ENCODE measurements at places on chromosomes 1 and 21. TPM values are rescaled to one million over a fixed set of nuclear protein-coding genes. Genes with fewer than 3 reads are reported as not detected.

DNA sequence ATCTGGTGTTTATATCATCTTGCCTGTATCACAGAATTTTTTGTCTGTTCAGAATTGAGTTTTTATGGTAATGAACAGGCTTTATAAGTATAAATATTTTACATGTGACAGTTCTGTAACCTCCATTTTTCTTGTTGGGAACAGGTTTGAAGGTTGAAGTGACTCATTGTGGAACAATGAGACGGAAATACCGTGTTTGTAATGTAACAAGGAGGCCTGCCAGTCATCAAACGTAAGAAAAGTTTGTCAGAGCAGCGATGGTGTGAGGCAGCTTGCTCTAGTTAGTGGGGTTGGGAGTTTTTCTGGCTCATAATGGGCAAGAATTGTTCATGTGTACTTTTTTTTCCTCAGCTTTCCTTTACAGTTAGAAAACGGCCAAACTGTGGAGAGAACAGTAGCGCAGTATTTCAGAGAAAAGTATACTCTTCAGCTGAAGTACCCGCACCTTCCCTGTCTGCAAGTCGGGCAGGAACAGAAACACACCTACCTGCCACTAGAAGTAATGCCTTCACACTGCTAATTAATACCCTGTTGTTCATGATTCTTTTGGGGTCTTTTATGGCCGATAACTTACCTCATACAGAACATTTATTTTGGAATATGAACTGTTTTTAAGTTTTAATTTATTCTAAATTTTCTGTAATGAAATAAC is 75.2 kb upstream of the TEKT2 start:
- peak; percentile 87 for ATAC-seq

DNA sequence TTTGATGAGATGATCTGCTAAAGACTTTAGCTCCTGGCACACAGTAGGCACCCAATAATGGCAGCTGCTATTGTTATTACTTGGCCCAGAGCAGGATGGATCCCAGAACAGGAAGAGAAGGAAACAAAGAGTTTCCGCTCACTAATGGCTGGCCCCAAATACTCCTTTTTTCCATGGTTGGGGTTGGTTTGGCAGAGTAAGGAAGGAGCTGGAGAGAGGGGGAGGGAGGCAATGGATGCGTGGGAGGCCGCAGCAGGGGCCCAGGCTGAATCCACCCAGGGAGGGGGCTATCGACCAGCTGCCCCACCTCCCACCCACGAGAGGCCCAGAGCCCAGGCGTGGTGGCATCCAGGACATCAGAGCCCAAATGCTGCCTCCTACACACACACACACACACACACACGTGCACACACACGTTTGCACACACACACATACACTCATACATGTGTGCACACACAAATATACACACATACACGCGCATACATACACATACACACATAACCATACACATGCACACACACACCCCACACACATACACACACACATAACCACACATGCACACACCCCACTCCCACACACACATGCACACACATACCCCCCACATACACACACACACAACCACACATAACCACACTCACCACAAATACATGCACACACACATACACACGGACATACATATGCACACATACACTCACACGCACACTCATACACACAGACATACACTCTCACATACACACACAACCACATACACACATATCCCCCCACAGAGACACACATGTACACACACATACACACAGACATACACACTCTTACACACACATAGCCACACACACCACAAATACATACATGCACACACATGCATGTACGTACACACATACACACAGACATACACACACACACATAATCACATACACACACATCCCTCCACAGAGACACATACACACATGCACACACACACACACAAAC is 25.2 kb downstream of the C1QB start:
- no peak for ATAC-seq

GRCh38 chr1:228343191-228343661 is 63.4 kb downstream of the TRIM11 start:
- no peak for ATAC-seq

- ATAC-seq: no peak
Observed at GRCh38 chr1:53473463-53473862, 14.3 kb downstream of the DMRTB1 start.

DNA sequence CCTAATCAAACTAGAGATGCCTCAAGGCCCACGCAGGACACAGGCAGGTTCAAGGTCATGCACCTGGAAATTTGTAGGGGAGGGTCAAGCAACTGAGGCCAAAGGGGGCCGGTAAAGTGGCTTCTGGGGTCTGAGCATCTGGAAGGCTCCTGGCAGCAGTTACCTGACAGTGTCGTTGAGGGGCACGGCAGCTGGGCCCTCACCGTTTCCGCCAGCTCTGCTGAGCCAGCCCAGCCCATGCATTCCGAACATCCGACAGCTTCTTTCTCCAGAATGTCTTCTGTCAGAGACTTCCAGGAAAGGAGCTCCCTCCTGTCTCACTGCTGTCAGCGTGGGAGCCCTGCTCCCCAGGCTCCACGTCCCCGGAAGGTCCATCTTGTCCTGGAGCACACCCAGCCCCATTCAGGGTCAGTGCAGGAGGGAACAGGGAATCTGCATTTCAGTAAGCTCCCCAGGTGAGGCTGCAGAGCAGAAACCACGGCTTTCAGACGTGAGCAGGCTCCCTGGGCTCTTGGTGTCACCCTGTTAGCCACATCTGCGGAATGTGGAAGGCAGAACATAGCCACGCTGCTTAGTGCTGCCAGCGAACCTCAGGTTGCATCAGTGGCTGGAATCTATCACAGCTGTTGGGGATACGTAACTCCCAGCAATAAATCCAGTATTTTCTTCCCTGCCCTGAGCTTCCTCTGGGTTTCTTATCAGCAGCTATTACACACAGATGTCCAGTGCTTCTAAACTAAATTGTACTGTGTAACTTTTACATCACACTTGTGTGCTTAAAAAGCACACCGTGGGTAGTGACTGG is 36.3 kb upstream of the FAM3B start:
- ATAC-seq: no peak

DNA sequence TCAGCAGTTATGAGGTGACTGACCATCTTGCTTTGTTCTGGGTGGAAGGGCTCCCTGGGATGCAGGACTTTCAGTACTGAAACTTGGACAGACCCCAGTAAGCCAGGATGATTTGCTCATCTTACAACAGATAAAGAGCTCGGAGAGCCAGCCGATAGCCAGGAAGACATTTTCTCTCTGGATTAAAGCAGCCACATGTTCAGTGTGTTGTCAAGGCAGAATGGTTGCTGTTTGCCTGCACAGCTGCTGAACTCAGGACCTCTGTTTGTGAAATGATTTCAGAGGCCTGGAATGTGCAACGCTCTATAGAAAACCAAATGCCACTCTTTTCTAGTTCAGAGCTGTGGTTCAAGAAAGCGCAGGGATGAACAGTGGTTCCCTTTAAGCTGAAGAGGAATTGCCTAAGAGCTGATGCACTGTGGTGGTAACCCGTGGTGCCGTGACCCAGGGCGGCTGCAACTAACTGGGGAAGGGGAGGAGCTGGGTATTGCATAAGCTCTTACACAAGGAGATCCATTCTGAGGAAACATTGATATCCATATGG is 40.7 kb downstream of the CASQ2 start:
- ATAC-seq: no peak

DNA sequence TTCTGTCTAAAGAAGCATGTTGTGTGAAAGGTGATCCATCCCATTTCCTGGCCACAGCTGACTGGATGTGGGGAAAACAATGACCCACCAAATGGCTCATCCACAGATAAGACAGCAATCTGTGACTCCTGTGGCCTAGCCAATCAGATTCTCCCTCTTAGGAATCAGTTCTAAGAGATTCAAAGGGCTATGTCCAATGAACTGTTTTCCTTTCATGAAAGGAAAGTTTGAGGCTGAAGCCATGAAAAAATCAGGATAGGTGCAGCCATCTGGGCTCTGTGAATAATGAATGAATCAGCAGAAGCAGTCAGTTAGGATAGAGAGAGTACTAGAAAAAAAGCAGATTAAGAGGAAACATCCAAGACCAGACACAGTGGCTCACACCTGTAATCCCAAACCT is 164.7 kb downstream of the NRIP1 start:
- ATAC-seq: no peak

DNA sequence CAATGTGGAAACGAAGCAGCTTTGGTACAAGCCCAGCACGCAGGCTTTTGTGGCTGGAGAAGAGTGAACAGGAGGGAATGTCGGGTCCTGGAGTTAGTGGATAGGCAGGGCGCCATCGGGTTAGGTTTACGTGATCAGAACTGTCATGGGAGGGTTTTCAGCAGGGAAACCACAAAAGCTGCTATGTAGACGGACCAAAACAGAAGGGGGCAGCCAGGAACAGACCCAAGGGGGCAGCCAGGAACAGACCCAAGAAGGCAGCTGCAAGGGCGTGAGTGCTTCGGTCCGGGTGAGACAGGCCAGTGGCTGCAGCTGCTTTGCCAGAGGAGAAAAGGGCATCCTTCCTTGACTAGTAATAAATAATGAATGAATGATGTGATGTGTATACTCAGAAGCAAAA is 77.5 kb upstream of the KIF1B start:
- ATAC-seq: no peak

DNA sequence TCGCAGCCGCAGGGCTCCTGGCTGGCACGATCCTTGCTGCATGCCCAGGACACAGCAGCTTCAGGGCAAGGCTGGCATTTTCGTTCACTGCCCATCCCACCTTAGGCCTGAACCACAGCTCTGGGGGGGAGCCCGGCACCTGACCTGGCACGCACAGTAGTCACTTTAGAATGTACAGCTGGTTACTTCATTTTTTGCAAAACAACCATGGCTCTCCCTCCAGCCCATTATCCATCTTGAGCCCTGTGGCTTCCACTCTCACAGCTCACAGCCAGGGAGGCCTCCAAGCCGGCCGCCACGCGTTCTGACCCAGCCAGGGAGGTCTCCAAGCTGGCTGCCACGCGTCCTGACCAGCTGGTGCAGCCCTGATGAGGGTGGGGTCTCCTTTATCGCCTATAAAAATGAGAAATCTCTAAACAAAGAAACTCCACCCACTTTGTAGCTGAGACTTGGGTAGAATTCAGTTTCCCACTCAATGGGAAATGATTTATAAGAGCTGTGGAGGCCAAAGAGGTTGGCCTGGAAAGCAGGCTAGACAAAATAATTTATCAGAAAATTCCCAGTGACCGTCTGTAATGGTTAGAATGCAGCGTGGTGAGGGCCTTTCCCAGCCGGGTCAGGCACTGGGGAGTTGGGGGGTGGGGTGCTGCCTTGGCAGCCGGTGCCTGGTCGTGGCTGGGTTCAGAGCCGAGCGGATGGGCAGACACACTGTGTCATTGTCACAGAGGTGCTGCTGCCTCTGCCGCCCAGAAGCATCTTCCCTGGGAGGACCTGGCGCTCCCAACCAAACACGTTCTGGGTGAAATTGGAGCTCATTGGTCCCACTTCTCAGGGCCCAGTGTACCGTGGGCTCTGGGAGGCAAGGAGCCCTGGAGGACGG is 54.6 kb upstream of the ACTRT2 start:
- ATAC-seq: no peak

GRCh38 chr21:43270800-43271301 is 102.0 kb downstream of the CRYAA start:
- no peak for ATAC-seq

GRCh38 chr1:116228511-116228910 is 117.3 kb downstream of the MAB21L3 start:
- ATAC-seq: no peak

GRCh38 chr1:210814382-210815123 is 319.4 kb downstream of the KCNH1 start:
- ATAC-seq: no peak

GRCh38 chr1:210850556-210850955 is 283.4 kb downstream of the KCNH1 start:
- ATAC-seq: no peak

- ATAC-seq: no peak
Observed at GRCh38 chr1:81662913-81663526, 137.7 kb upstream of the ADGRL2 start.

DNA sequence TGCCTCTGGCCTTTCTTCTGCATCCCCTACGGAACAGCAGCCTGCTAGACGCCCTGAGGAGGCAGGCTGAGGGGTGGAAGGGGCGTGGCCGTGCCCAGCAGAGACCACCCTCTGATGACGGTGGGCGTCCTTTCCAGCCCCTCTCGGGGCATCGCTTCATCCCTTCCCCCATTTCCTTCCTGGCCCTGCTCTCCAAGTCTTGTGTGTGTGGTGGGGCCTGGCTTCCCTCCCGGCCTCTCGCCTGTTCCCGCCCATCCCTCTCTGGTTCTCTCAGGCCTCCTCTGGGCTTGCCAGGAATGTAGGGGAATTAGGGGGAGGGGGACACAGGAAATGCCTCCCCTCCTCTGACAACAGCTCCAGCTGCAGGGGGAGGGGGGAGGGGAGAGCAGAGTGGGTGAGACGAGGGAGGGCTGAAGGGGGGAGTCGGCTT is 51.1 kb downstream of the SKI start:
- no peak for ATAC-seq

DNA sequence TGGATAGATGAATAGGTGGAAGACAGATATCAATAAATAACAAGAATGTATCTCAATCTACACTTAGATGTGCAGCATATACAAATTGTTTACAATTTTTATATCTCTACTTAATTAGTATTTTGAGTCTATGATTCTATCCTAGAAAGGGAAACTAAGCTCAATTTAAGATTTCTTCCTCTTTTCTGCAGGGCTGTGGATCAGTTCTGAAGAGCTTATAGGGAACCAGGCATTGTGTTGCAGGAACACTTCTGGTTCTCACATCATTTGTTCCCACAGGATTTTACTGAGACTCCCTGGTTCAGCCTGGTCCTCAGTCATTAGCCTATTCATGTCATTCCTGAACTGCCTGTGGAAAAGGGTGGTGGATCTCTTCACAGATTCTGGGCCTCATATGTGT is 105.8 kb downstream of the TNFSF18 start:
- ATAC-seq: no peak

- ATAC-seq: no peak
Observed at GRCh38 chr1:237108297-237109040, 66.5 kb downstream of the RYR2 start.

GRCh38 chr1:246784621-246785493 is 60.6 kb downstream of the SCCPDH start:
- ATAC-seq: no peak

The GBP3 gene
- total RNA-seq: 5.7 TPM

The PDC gene
- not detected for total RNA-seq

The CTTNBP2NL gene
- 4.0 TPM for total RNA-seq

The C1orf167 gene
- total RNA-seq: not detected

The HES3 gene
- total RNA-seq: not detected

The CLCA1 gene
- total RNA-seq: not detected

The RHBG gene
- not detected for total RNA-seq

The LHX8 gene
- total RNA-seq: not detected

The ABCB10 gene
- total RNA-seq: 31.6 TPM

The ATP6V0B gene
- 183 TPM for total RNA-seq

The SYF2 gene
- total RNA-seq: 39.1 TPM

The GUCA2A gene
- total RNA-seq: not detected

The GIPC2 gene
- total RNA-seq: 0.35 TPM

The COL8A2 gene
- not detected for total RNA-seq

The KCNA3 gene
- 22.7 TPM for total RNA-seq

The HSPB7 gene
- not detected for total RNA-seq
